ENCODE measurements at places on chromosomes 1 and 21. TPM values are rescaled to one million over a fixed set of nuclear protein-coding genes. Genes with fewer than 3 reads are reported as not detected.

AADACL3 gene
- total RNA-seq, result not detected

PALMD gene
- total RNA-seq, result 63.3 TPM

DCST2 gene
- total RNA-seq, result 0.17 TPM

PDE9A gene
- 3.5 TPM for total RNA-seq

FALEC gene
- total RNA-seq, result not detected

CFHR4 gene
- total RNA-seq, result not detected

FNDC10 gene
- 1.4 TPM for total RNA-seq

PRR9 gene
- not detected for total RNA-seq

ERICH3 gene
- total RNA-seq, result not detected

IGSF5 gene
- not detected for total RNA-seq

SAMD13 gene
- total RNA-seq, result 1.5 TPM

STYXL2 gene
- total RNA-seq, result not detected

JAM2 gene
- 1.5 TPM for total RNA-seq

OPRD1 gene
- total RNA-seq, result not detected

GBP4 gene
- total RNA-seq, result 13.9 TPM

MEX3A gene
- total RNA-seq, result 8.8 TPM

SRM gene
- 41.3 TPM for total RNA-seq

PAX7 gene
- not detected for total RNA-seq

DESI2 gene
- total RNA-seq, result 57.5 TPM

PRCC gene
- total RNA-seq, result 12.3 TPM

ZBTB7B gene
- total RNA-seq, result 16.2 TPM

TBX19 gene
- 0.51 TPM for total RNA-seq

SPATA17 gene
- not detected for total RNA-seq

CMPK1 gene
- total RNA-seq, result 130 TPM

S100A8 gene
- total RNA-seq, result not detected

ORC1 gene
- 11.2 TPM for total RNA-seq

HSPB7 gene
- total RNA-seq, result not detected

SPRR5 gene
- total RNA-seq, result not detected

ID3 gene
- 407 TPM for total RNA-seq

JAK1 gene
- total RNA-seq, result 314 TPM

CFAP57 gene
- 0.14 TPM for total RNA-seq

PTPRF gene
- total RNA-seq, result 108 TPM

REN gene
- total RNA-seq, result not detected

EDN2 gene
- not detected for total RNA-seq

RGS8 gene
- not detected for total RNA-seq

C4BPA gene
- under 0.01 TPM for total RNA-seq

CELA3B gene
- total RNA-seq, result not detected

VASH2 gene
- total RNA-seq, result 0.19 TPM

ADAMTS1 gene
- total RNA-seq, result 12.6 TPM

NOTCH2 gene
- total RNA-seq, result 12.8 TPM

AMPD1 gene
- total RNA-seq, result not detected

PLA2G5 gene
- total RNA-seq, result not detected

COL9A2 gene
- total RNA-seq, result 1.2 TPM

IFI44L gene
- total RNA-seq, result 1.7 TPM

EPS8L3 gene
- total RNA-seq, result not detected

RAB25 gene
- not detected for total RNA-seq

TRPM2 gene
- 3.2 TPM for total RNA-seq

SELL gene
- total RNA-seq, result 1.6 TPM

DR1 gene
- total RNA-seq, result 24.2 TPM

PAQR7 gene
- total RNA-seq, result 9.0 TPM

NEXN gene
- total RNA-seq, result 3.1 TPM

KCNJ9 gene
- total RNA-seq, result not detected

VSIG8 gene
- total RNA-seq, result 0.09 TPM

ZNF695 gene
- total RNA-seq, result 2.7 TPM

EXO1 gene
- total RNA-seq, result 17.6 TPM

All from dermis blood vessel endothelial cell (primary cell).